ENCODE measurements at places on chromosomes 6 and 20.

- no peak for DNase-seq
Measured at GRCh38 chr6:159038914-159039884, 5.6 kb downstream of the TAGAP start.

DNA sequence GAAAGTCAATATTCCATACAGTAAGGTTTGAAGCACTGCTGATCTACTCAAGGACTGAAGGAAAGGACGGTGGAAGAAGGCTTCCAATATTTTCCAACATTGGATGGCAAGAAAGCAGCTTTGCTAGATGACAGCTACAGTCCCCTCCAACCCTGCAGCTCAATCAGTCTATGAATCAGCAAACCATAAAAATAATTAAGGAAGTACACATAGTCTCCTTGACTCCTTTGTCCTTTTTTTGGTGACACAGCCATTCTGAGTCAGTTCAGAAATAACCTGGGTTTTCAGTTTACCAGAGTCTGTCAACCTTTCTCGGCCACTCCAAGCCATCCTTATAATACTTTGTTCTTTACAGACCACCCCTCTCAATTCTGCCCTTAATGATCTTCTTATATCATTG, 232.5 kb downstream of the IBTK start:
- no peak for DNase-seq

- no peak for DNase-seq
Measured at GRCh38 chr6:128290221-128290620, 230.2 kb downstream of the PTPRK start.

- no peak for DNase-seq
Measured at GRCh38 chr6:111996144-111996865, 57.6 kb upstream of the CCN6 start.

DNA sequence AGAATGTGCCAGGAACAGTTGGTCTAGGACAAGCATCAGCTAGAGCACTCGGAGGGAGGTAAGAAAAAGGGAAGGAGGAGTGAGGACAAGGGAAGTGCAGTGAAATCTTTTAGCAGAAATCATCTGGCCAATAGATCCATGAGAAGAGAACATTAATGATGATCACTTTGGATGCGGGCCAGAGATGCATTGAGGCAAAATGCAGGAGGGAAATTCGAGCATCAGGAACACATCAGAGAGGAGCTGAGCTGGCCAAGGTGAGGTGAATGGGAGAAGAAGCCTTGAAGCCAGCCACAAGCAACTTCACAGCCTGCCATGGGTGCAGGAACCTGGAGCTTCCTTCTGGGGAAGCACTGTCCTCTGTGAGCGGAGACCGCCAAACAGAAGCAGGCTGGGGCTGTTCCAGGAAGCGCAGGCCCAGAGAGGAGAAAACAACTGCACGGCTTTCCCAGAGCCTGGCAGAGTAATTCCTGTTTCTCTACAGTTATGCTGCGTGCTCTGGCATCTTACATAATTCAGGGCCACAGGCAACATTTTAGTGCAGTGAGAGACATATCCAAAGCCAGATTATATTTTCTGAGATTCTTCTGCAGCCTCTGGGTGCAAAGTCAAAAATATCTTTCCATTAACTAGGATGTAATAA, 143.8 kb downstream of the F13A1 start:
- no peak for DNase-seq

DNA sequence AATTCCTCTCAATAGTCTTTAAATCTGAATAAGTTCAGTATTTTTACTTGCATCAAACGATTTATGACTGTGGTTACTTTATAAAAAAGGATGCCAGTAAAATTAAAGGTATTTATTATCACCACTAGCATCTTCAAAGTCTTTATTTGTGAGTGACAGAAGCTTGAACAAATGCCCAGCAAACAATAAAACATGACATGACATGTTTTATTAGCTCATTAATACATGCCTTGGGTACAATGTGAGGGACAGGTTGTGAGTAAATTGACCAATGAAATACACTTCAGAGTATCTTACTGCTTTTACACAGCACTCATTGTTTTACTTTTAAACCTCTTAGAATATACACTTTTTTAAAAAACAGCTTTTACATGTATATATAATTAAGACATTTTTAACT, 113.4 kb upstream of the BEND3 start:
- no peak for DNase-seq

DNA sequence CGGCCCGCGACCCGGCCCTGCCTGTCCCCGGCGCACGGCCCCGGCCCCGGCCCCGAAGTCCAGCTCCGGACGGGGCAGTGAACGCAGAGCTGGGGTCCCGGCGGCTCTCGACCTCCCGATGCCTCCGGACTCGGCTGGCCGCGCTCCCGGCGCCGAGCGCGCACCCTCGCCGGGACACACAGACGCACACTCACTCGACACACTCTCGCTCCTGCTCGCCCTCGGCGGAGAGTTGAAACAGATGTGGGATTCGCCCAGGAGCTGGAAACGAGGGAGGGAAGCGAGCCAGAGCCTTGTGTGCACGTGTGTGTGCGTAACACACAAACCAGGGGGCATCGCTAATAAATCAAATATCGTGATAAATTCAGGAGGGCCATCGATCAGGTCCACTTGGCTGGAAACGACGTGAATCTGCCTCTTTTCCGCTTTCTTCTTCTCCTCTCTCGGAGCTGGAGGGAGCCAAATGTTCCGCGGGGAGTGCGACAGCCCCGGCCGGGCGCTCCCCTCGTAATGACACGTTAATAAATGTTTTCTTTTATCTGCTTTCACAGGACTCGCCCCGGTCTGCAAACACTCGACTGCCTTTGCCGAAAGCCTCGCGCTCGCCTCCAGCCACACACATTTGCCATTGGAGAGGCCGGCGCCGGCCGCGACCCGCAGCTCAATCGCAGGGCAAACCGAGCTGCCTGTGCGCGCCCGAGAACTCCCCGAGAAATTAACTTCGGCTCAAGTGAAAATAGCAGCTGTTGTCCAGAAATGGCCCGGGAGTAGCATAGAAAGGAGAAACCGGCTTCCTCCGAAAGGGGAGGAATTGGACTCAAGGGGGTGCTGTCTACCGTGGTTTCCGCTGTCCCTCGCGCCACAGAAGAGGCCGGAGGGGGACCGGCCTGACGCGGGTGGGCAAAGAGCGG, 828 bp upstream of the SULF2 start:
- DNase-seq: peak; percentile 68

DNA sequence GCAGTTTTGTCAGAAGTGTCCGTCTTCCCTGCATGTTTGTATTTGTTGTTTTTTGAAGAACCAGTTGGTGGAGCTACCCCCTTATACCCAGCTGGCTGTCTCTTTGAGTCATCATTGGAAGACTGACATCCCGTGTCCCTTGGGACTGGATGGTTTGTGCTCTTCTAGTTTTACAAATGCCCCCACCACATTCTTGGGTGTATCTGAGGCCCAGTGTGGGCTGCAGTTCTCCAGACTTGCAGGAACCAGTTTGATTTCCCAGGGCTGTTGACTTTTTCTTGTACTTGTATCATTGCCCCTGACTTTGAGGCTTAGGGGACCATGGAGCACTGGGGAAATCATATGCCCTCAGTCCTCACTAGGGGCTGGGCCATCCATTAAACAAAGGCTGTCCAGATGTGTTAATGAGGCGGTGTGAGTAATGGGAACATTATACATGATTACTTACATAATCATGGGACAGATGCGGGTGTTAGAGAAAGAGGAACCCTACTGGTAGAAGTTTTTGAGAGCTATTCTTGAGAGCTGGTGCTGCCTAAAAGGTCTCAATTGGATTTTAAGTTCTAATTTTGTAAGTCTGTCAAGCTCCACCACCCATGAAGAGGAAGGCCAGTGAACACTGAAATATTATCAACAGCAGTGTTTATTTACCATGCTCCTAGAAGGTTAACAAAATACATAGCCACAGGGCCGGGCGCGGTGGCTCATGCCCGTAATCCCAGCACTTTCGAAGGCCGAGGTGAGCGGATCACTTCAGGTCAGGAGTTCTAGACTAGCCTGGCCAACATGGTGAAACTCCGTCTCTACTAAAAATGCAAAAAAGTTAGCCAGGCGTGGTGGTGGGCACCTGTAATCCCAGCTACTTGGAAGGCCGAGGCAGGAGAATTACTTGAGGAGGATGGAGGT, 8.5 kb downstream of the JARID2 start:
- DNase-seq: no peak

DNA sequence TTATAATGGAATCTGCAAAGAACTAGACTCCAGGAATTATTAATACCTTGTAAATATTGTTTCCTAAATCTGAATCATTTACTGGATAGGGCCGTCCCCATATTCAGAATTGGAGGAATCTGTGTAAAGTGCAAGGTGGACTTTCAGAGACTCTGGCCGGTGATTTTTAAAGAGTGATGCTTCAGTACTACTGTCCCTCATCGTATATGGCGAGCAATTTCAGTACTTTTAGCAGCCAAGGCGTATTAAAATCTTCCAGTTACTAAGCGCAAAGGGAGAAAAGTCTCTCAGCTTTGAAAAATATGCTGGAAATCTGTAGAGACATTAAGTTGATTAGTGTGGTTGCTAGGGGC, 483 bp downstream of the SMIM26 start:
- DNase-seq: no peak

DNA sequence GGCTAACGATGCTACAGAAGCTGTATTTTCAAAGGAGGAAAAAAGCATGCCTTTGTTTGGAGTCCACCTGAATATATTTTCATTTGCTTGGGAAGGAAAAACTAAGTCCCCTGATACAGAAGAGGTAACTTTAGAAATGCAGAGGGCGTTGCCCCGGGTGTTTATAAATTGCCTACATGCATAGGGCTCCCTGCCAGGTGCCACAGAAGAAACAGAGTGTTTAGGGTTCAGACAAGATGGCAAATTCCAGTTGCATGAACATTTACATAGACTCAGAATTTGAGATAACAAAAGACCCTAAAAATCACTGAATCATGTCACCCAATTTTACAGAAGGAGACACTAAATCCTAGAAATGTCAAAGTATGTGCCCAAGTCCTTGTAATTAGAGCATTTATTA, 19.9 kb downstream of the RIN2 start:
- no peak for DNase-seq

- no peak for DNase-seq
Measured at GRCh38 chr6:138116661-138116999, 9.4 kb upstream of the PERP start.

DNA sequence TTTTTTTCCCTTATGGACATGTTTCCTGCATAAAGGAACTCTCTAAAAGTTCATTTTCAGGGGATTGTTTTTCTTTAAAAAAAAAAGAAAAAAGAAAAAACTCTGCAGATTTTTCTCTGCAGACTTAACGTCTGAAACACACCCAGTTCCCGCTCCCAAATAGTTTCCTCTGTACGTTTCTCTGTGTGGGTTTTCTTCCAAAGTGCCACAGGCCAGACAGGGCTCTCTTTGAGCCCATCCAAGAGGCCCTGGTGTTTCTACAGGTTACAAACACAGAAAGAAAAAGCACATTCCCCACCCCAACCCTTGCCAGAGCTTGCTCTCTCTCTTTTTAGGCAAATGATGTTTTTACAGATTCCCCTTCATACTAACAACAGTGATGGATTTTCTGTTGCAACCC, 258.6 kb downstream of the FNDC1 start:
- no peak for DNase-seq

DNA sequence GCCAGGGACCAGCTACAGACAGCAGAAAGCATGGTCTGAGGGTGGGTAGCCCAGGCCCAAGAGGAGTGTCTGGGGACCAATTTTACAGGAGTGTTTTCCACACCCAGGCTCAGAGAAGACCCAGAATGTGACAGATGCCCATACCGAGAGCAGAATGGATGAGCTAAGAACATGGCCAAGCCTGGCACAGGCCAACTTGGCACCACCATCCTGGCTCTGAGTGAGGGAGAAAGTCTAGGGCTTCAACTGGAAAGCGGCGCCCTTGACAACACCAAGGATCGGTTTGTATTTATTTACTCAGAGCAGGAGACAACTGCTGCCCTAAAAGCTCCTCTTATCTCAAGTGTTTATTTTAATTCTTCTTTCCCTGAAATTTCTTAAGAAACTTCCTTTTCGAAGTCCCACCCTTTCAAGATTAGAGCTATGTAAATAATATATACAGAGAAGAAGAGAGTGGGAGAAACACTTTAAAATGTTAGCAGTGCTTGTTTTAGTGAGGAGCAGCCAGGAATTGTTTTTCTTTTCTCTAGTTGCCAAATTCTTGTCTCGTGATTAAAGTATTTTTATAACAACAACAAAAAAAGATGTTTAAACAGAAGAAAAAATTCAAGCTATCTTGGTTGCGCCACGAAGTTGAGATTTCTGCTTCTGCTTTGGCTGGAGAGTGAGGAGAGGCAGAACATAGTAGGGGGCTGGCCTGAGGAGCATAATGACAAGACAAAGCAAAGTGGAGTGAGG, 16.2 kb downstream of the TNXB start:
- DNase-seq: no peak

Measured in hepatic stellate cell (primary cell).